ENCODE measurements at places on chromosomes 2 and 18. TPM values are rescaled to one million over a fixed set of nuclear protein-coding genes. Genes with fewer than 3 reads are reported as not detected.

Gene DPP4
- total RNA-seq = 3.1 TPM

Gene GREB1L
- 0.24 TPM for total RNA-seq

Gene SH3RF3
- 4.3 TPM for total RNA-seq

Gene MARCHF4
- 0.48 TPM for total RNA-seq

Gene GALNT13
- total RNA-seq = not detected

Data from RPMI7951 (cell line).